ENCODE measurements at places on chromosomes 16 and 17.

- no peak for DNase-seq
These were observed 49.8 kb upstream of the KLHDC4 start for GRCh38 chr16:87815567-87815966.

DNA sequence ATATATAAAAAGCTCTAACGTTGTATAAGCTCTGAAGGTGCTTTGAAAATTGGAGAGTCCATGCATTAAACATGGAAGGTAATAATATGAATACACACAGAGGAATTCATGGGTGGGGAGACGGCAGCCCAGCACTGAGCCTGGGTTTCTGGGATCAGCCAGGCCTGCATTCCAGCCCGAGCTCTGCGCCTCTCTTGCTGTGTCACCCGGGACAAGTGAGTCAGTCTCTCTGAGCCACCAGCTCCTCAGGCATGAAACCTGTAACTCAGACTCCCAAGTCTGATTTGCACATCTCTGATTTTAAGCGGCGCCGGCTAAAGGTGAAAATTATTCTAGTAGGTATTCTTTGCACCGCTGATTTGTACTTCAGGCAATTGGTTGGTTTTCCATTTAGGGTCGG is 238.8 kb downstream of the MRTFB start:
- no peak for DNase-seq

DNA sequence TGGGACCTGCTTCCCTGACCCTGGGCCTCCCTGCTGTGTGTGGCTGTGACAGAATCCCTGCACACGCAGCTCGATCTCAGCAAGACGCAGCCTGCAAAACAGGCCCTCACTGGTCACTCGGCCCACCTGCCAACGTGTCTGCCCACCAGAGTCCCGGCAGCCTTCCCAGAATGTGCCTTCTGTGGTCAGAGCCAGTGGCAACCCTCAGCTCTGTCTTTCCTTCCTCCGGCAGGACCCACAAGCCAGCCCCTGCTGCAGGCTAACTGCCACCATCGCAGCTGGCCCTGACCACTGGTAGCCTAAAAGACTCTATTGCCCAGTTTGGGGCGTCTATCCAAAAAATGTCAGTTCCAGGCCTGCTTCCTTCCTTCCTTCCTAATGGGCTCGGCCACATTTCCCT is 83.2 kb downstream of the LITAF start:
- DNase-seq = no peak

DNA sequence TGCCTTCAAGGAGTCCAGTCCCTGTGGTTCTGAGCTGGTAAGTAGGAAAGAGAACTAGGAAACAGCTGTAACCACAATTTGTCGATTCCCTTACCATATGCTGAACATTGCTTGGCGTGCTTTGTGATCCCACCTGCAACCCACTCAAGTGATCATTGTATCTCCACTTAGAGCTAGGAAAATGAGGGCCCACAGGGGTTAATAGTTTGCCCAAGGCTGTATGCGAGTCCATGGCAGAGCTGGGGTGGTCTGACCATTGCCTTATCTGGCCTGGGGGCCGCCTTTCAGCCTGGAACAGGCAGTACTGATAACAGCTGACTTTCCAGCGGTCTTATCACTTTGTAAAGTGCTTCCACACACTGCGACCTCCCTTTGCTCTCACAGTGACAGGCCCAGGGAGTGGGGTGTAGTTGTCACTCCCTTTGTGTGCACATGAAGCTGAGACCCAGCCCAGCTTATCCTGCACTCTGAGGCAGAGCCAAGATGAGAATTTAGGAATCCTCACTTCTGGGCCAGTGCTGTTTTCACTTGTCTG is 9.8 kb downstream of the MYL4 start:
- DNase-seq = no peak

DNA sequence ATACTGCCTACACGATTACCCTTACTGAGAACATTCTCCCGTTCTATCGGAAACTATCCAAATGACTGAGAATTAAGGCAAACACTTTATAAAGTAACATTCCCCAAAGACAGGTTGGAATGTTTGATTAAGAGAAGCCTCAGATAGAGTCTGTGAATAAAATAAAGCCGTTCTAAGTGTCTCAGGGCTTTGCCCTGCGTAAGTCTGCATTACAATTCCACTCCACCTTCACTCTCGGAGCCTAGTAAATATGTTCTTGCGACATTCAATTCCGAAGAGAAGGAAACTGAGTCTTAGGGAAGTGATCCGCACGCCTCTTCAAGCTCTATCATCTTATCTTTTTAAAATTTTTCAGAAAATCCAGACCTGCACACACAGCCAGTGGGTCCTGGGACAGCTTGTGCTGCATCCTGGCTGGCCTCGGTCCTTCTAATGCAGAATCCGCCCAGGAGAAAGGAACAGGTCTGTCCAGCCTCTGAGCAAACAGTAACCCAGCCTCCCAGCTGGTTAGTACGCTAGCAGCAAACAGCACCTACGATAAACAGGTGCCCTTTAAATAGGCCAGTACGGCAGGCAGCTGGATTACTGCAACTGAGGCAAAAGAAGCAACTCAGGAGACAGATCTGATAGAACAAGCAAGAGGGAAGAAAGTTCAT is 254.1 kb upstream of the IRX3 start:
- no peak for DNase-seq

DNA sequence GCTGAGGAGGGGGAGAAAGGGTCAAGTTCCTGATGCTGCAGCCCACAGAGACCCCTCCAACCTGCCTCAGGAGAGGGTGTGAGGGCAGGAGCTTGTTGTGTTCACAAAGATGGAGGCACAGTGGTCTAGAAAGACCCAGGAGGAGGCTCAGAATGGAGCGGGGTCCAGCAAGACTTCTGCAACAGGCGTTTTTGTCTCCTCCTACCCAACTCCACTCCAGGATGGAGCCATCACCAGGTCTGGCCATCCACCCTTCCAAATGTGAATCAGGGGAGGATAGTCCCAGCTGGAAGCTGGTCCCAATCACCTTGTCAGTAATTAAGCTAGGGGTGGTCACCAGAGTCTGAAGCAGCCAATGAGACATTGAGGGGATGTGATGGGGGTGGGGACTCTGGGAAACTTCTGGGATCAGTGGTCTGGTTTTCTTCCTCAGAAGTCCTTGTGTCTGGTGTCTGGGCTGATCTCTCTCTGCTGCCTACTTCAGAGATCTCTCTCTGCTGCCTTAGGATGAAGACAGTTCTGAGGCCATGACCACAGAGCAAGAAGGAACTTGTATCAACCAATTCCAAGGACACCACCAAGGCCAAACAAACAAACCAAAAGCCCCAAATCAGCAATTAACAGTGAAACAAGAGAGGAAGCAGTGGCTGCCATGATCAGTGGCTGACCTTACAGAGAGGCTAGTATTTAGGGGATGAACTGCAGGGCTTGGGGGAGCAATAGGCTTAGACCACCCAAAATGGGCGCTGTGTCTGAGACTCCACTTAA is 14.5 kb downstream of the CD300LB start:
- DNase-seq = no peak

DNA sequence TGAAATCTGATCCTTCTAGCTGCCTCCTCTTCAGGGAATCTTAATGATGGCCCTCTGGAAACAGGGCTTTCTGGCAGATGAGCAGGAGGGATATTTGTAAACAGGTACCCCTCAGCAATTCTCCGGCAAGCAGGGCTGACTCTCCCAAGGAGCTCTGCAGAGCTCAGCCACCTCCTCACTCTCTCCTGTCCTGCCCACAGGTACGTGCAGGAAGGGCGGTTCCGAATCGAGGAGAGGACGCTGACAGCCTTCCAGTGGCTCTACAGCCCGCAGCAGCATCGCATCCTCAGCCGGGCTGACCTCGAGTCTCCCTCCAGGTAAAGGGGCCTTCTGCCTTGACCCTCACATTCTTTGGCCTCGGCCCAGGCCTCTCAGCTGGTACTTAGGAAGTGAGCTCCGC is 20.7 kb upstream of the CCDC92B start:
- no peak for DNase-seq

DNA sequence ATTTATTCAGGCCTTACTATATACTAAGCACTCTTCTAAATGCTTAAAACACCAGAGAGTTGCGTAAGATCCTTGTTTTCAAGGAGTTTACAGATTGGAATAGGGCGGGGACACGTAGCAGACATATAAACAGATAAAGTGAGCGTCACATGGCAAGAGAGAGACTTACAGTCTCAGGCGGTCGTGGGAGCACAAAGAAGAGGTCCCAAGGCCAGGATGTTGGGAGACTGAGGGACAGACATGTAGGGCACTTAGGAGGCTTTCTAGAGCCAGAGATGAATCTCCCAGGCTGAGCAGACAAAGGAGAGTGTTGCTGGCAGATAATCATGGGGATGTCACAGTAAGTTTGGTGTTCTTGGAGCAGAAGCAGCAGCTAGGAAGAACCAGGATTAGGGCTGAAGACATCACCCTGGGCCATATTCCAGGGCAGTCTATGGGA is 119.1 kb upstream of the ANKFN1 start:
- peak; percentile 21 for DNase-seq

DNA sequence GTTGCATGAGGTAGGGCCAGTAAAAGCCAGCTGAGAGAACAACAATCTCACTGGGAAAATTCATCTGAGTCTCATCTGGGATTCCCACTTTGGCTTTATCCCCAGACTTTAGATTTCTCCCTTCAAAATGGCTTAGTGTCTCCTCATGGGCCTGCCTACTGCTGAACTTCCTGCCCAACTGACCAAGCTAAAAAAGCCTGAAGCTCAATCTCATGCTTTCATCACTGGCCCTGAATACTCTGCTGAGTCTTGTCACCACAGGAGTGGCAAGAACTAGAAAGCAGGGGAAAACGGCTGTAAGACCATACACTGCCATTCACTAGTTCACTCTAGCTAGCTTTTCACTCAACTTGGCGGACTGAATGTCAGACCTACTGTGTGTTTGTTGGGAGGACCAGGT is 96.4 kb upstream of the NOG start:
- no peak for DNase-seq

DNA sequence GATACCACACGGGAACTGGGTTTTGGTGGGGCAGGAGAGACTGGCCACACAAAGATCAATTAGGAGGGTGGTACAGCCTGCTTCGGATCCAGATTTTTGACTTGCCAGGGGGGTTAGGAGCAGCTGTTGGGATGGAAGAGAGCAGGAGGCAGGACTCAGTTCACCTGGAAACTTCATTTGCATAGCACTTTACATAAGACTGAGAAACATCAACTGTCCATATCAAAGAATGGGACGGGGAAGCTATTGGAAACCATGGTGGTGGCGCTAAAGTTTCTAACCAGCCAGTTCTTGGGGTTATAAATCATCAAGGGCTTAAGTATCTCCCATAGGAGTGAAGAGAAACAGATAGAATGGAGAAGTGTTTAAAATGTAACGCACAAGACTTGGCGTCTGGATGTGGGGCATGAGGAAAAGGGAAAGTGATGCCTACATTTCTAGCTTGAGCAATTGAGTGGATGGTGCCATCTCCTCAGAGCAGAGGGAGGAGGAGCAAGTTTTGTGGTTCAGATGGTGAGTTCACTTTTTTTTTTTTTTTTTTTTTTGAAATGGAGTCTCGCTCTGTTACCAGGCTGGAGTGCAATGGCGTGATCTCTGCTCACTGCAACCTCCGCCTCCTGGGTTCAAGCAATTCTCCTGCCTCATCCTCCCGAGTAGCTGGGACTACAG is 6.4 kb upstream of the SRCAP start:
- no peak for DNase-seq

DNA sequence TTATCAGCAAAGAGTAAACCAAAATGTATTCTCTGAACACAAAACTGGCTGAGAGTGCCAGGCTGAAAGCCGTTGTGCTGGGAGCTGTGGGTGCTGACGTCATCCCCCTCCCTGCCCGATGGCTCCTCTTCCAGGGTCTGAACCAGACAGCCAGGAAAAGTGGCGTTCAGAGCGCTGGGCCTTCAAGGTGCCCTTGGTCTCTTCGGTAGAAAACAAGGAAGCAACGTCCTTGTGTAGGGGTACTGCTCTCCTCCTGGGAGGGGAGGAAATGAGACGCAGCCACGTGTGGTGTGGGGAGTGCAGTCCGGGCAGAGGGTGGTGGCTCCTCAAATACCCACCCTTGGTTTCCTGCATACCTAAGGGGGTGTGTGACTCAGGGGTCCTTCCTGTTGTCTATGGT is 394.7 kb downstream of the SEC14L1 start:
- peak; percentile 43 for DNase-seq

DNA sequence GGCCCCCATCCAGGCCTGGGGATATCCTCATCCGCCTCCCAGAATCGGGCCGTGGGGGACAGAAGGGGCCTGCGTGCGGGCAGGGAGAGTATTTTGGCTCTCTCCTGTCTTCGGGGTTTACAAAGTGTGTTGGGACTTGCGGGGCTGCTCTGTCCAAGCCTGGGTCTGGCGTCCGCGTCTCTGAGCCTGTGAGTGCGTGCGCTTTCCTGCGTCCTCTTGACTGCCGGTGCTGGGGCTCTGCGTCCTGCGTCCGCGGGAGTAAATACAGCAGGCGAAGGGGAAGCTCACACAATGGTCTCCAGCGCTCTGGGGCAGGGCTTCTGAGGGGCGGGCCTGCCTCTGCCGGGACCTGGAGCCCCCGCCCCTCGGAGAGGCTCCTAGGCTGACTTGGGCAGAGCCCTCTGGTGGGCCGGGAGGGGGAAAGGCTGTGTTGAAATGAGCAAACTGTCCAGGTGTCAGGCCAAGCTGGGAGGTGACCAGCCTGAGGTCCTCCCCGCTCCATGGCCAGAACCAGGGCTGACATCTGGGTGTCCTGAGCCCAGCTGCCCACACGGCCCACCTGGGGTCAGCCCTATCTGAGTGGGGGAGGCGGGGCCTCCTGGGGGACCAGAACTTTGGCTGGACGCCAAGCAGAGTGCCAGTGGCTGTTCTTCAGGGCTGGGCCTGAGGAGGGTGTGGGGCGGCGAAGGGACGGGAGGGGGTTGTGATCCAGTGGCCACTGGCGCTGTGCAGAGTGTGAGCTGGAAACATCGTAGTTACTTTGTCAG is 233.6 kb downstream of the SEC14L1 start:
- peak; percentile 87 for DNase-seq
